Stimulated activated CD8-positive, alpha-beta memory T cell treated with anti-CD3 and anti-CD28 coated beads, Interleukin-7, amount 100 ng/mL, for 1 hour (primary cell): ENCODE measurements at places on chromosomes 7 and 10.

DNA sequence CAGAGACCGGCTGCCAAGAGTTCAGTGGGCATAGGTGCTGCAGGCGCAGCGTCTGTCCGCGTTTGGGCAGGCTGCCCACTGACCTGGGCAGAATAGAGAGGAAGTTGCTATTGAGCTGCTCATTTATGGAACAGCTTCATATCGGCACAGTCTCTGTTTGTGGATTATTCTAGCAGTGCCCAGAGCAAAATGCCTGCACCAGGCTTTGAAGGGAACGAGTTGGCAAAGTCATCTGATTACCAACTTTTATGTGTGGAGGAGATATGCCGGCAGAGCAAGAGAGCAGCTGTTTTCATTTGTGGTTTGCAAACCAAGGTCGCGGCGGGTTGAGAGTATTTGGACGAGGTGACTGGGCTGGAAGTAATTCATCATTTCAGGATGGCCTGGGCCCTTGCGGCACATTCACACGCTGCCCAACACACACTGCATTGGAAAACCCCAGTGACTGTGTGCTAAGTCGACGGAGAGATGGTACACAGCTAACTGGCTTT, 228.5 kb downstream of the TCERG1L start:
- no peak for DNase-seq

GRCh38 chr10:62109587-62110293, 158.9 kb downstream of the RTKN2 start:
- DNase-seq, result no peak

- DNase-seq, result no peak
Observed at GRCh38 chr10:83765731-83766130, 373.6 kb upstream of the GHITM start.

GRCh38 chr10:48406204-48406603, 99.7 kb downstream of the MAPK8 start:
- DNase-seq, result no peak

DNA sequence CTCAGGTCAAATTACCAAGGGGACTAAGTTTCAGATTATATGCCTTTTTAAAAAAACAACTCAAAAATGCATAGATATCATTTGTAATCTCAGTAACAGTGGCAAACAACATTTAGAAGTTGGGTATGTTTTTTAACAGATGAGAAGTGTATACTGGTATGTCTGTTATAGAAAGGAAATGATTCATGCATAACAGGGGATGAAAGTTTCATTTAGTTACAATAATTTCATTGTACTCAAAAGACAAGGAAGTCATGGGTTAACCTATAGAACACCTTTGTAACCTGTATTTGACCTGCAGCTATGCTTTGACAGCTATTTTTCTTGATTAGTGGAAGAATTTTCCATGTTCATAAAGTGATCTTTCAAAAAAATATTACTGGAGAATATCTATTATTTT, 35.4 kb upstream of the FAM133B start:
- DNase-seq, result no peak

- peak; percentile 50 for DNase-seq
Observed at GRCh38 chr7:101017064-101017777, 2.7 kb upstream of the MUC17 start.

DNA sequence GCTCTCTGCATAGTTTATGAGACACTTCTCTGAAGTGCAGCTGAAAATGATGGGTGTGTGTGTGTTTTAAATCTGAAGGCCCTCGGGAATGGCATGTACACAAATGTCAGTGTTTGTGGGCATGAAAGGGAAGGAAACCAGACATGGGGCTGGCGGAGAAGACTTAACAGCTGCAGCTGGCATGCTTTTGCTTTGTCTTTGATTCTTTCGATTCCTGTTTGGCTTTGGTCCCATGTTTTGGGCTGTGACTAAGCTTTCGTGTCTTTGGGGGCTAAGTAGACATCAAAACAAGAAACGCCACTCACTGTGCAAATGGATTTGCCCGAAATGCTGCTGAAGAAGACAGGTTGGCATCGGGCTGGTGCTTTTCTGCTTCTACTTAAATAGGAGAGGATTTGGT, 179.3 kb downstream of the PFKFB3 start:
- DNase-seq, result no peak

GRCh38 chr10:123991611-123992570, 100.3 kb upstream of the CPXM2 start:
- DNase-seq, result no peak
